ENCODE measurements at places on chromosomes 6 and 20.

DNA sequence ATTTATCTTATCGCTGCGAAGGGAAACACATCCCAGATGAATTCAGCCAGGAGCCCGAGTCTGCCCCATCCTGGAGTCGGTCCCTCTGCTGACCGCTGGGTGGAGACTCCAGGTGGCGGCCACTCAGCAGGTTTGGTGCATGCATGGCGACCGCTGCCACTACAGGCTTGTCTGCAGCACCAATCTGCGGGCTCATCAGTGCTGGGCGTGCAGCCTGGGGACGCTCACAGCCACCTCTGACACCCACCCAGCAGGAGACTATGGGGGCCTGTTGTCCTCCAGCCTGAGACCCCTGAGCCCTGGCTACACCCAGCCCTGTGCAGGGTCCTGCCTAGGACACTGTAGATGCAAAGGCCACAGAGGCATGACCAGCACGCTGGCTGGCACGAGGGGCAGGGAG is 40.5 kb upstream of the GATA5 start:
- no peak for DNase-seq

GRCh38 chr20:57544838-57545564 is 15.9 kb upstream of the PCK1 start:
- DNase-seq: no peak

GRCh38 chr20:35575958-35576357 is 34.1 kb downstream of the ERGIC3 start:
- DNase-seq: no peak

DNA sequence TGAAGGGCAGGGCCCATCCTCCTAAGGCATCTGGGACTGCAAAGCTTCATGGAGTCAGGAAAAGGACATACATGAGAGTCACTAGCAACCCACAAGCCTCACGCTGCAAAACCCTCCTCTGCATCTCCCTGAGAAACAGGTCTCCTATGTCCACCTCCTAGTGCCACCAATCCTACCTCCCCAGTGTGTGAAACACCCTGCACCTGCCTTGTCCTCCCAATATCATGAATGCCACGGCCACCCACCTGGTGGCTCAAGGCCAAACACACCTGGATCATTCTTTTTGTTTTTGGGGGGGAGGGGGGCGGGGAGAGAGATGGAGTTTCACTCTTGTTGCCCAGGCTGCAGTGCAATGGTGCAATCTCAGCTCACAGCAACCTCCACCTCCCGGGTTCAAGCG is 90.5 kb downstream of the ZMYND8 start:
- no peak for DNase-seq

DNA sequence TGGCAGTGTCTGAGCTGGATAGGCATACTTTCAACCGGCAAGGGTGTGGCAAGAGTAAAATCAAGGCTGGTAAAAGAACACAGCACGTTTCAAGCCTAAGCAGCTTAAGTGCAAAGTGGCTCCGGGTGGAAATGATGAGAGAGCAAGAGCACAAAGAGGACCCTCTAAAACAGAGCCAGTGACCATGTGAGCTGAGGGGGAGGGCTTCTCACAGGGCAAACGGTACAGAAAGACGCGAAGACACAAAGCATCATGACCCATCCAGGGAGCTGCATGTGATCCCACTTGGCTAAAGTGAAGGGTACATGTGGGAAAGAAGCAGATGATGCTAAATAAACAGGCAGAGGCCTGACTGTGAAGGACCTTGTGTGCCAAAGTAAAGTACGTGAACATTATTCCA is 25.7 kb downstream of the FKBP5 start:
- no peak for DNase-seq

- no peak for DNase-seq
These were observed 434.0 kb upstream of the JARID2 start for GRCh38 chr6:14811775-14812428.

DNA sequence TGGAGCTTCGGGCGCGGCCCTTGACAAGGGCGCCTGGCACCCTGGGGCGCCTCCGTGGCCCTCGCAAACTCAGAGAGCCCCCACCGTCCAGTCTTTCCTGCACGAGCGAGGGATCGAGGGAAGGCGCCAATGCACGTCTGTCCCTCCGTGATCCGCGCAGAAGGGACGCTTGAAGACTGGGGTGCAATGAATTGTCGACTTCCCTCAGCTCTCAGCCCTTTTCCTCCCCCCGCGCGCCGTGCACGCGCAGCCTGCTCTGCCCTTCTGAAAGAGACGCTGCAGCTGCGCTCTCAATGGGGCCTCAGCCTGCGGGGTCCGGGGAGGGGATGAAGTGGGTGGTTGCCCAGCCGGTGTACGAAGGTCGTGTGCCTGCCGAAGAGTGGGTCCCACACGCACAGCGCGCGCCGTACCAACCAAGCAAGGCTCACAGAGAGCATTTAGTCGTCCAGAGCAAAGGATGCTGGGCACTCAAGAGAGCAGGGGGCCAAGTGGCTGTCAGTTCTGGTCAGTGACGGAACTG is 5.5 kb upstream of the SOX4 start:
- peak; percentile 72 for DNase-seq

DNA sequence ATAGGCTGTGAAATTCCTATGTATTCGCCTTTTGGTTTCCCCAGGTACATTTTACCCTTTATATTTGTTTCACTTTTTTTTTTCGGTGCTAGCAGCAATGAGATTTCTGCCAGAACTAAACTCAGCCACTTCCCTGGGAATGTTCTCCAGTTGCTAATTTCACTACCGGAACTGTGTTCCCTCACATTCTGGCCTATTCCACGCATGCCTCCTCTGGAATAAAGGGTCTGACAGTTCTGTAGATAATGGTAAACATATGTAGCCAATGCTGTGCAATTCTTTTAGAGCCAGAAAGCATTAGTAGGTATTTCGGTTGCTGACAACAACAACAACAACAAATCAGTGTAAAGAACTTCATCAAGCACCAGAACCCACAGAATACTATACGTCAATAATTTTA is 96.1 kb upstream of the TBX18 start:
- DNase-seq: no peak

- no peak for DNase-seq
These were observed 9.3 kb downstream of the MOG start for GRCh38 chr6:29665942-29666825.

- DNase-seq: no peak
These were observed 48.6 kb downstream of the FOXO3 start for GRCh38 chr6:108609276-108609769.

DNA sequence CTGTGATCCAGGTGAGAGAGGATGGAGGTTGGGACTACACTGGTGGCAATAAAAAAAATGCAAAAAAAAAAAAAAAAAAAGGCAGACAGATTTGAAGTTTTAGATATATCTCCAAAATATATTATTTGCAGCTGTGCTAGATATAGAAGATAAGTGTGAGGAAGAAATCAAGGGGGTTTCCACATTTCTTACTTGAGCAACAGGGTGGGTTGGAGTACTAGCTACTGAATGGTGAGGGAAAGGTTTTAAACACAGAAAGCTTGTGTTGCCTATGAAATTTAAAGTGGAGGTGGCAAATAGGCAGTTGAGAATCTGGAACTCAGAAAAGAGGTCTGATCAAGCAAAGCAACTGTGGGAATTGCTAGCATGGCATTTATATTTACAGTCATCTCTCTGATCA is 59.9 kb upstream of the GNRH2 start:
- DNase-seq: no peak

- DNase-seq: no peak
These were observed 325.7 kb downstream of the TBC1D32 start for GRCh38 chr6:121008553-121008952.

GRCh38 chr6:161276605-161277155 is 2.8 kb upstream of the AGPAT4 start:
- no peak for DNase-seq

- no peak for DNase-seq
These were observed 45.1 kb upstream of the EEF1A1 start for GRCh38 chr6:73565767-73566485.
